ENCODE measurements at places on chromosomes 7 and 10. TPM values are rescaled to one million over a fixed set of nuclear protein-coding genes. Genes with fewer than 3 reads are reported as not detected.
A peak's percentile ranks its signal among the peaks of the same experiment; 100 is the strongest.

Gene WNT8B
- total RNA-seq: not detected

DNA sequence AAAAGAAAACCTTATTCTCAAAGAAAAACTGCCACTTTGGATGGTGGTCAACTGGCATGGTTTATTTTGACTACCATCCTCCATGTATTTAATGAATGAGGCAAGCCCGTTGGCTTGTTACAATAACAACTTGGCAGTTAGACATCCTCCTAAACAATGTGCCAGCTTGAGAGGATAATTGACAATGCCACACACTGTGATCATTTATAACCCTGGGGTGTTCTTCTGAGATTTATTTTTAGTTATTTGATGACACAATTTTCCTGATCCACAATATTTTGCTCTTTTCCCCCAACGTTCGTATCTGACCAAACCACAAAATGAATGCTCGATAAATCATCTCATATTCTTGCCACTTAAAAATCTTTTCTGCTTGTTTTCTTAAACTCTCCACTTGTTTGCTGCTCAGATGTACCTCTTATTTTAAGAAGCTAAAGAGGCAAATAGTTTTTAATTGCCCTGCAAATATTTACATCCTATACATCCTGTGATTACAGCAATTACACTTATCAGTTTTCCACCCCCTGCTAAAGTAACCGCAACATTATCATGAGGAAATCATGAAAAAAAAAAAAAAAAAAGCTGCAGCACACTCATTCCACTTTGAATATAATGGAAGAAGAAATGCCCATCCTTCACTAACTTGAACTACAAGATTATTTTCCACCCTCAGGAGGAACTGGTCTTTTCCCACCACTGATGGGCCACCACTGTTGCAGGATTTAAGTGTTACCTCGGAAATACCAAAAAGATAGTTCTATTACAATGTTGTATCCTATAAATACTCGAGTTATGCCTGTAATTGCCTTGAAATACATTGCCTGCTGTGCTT is 119.9 kb downstream of the MBL2 start:
- DNase-seq: no peak

GRCh38 chr7:90474284-90475210 is 5.1 kb downstream of the PTTG1IP2 start:
- DNase-seq: no peak

Gene FZD1
- 25.4 TPM for total RNA-seq

Gene BLNK
- 4.1 TPM for total RNA-seq

- no peak for DNase-seq
These were observed 13.2 kb upstream of the CREB3L2 start for GRCh38 chr7:138015096-138015495.

Gene ATG9B
- total RNA-seq: not detected

Gene RADIL
- 5.0 TPM for total RNA-seq

Gene CCDC172
- total RNA-seq: not detected

Gene NANOS1
- total RNA-seq: 1.8 TPM

Gene INMT
- total RNA-seq: 150 TPM

- peak; percentile 72 for DNase-seq
These were observed 15.3 kb downstream of the SH3PXD2A start for GRCh38 chr10:103839872-103840739.

DNA sequence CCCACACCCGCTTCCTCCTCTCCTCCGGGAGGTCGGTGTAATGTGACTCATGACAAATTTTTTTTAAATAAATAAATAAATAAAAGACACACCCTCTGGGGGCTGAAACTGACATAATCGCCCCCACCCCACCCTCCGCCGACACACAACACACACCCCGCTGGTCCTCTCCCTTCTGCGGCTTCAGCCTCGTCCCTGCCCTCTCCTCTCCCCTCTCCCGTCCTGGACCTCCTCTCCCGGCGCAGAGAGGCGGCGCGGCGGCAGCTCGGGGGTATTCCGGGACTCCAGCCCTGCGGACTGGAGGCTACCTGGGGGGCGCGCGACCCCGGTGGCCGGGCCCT is 686 bp downstream of the ABI1 start:
- DNase-seq: peak; percentile 89

DNA sequence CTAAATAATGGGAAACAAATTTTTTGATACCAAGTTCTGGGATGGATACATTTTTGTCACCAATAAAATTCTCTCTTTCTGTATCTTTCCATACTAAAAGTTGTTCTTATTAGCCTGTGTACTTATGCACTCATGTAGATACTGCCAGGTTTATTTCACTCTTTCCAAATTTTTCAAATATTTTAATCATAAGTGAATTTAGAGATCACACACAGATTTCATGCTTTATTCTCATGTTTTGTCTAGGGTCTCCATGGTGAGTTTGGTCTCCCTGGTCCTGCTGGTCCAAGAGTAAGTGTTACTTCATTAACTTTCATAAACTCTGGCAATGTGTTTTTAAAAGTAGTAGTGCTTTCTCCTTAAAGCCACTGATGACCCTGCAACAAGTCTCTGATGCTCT is 20.3 kb downstream of the COL1A2 start:
- no peak for DNase-seq

GRCh38 chr7:24576171-24577025 is 3.1 kb downstream of the PALS2 start:
- no peak for DNase-seq

DNA sequence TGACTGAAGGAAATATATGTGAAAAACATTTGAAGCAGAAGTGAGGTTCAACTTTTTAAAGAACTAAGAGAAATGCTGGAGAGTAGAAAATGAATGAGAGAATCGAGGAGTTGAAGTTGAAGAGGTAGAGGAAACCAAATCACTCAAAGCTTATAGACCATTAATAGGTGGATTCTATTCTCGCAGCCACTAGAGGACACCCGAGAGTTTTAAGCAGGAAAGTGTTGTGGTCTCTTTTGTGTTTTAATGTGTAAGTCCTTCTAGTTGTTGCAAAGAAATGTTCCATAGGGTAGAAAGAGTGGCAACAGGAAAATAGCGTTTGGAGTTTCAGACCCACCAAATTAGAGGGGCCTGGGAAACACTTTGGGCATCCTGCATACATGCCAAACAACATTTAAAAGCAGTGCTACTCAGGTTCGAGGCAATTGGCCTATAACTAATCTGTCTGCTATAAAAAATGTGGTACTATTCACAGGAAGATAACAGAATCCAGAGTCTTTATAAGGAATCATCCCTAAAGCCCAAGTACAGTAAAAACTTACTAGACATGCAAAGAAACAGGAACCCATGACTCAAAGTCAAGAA is 75.3 kb upstream of the TAS2R16 start:
- no peak for DNase-seq

GRCh38 chr10:115826396-115826795 is 446.6 kb downstream of the GFRA1 start:
- DNase-seq: no peak

DNA sequence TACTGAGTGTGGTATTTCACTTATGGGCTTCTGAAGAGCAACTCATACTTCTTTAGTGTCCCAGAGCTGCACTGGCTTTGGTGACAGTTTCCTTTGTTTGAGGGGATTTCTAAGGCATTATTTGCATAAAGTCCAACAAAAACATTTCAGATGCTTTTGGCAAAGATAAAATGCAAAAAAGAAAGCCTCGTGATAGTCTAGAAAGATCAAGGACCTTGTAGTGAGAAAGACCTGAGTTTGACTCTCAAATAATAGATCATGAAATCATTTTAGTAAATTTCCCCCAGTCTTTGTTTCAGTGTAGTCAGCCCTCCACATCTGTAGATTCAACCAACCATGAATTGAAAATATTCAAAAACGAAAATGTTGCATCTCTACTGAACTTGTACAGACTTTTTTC is 107.4 kb downstream of the EEPD1 start:
- no peak for DNase-seq

DNA sequence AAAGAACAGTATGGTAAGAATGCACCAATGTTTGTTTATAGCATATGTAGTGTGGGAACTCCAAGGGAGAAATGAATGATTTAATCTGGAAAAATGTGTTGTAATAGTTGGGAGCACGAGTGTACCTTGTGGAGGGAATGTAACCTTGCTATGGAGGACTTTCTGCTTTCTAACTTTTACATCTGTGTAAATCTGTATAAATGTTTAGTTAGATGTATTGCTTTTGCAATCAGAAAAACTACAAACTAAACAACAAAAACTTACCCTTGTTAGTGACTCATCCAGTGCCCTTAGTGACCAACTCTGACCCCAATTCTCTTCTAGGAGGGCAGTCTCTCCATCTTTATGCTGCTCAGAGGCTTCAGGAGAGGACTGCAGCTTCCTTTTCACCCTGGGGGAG is 89.3 kb downstream of the CCNY start:
- DNase-seq: no peak

Gene GPR15LG
- total RNA-seq: not detected

- DNase-seq: peak; percentile 42
These were observed 4.6 kb upstream of the CFAP46 start for GRCh38 chr10:132946806-132947546.

GRCh38 chr10:52474265-52474664 is 160.2 kb downstream of the DKK1 start:
- DNase-seq: no peak

GRCh38 chr10:11597470-11597869 is 14.0 kb downstream of the USP6NL start:
- DNase-seq: no peak

- no peak for DNase-seq
These were observed 49.8 kb upstream of the AKR1E2 start for GRCh38 chr10:4776234-4776638.

Gene GSAP
- total RNA-seq: 9.7 TPM

Gene SPAM1
- not detected for total RNA-seq

Gene HOXA11
- 0.51 TPM for total RNA-seq

Gene EPHB6
- total RNA-seq: 33.5 TPM

GRCh38 chr7:83161899-83162401 is 734 bp downstream of the PCLO start:
- no peak for DNase-seq

DNA sequence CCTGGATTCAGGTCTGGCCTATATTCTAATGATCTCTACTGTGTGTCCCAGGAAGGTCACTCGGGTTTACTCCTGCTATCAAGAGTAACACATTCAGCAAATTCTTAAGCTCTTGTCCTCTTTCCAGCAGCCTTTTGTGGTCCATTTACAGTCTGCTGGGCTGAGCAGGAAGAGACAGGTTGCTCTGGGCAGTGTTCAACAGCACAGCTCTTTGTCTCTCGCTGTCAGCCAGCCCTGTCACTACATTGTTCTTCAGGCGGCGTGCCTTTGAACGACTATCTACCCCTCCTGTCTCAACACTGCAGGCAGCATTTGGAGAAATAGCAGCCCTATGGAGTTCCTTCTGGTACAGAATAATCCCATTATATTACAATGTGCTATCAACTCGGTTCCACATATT is 192.2 kb upstream of the TBX20 start:
- DNase-seq: no peak
